Fibroblast of lung (primary cell): ENCODE measurements at places on chromosomes 5 and 9. TPM values are rescaled to one million over a fixed set of nuclear protein-coding genes. Genes with fewer than 3 reads are reported as not detected.

Gene LMX1B
- not detected in 2 replicates for total RNA-seq

Gene NFX1
- 21.3 and 30.2 TPM in 2 replicates for total RNA-seq

Gene PHF24
- total RNA-seq = under 0.01 and 0.17 TPM in 2 replicates

Gene IL9
- not detected in 2 replicates for total RNA-seq

DNA sequence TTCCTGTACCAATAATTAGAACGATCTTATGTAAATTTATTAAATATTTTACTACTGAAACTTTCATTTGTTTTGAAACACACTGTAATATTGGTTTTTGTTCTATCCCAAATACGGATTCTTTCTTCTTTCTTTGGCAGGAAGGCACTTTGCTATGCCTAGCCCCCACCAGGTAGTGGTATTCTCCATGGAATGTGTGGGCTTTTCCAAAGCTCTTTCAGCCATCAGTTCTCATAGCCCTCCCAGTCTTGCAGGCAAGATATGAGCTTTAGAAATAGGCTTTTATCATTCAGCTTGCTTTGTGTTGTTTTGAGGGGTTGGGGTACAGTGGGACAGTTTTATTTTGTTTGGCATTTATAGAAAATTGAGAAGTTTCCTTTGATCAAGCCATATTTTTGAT, 107.5 kb downstream of the DMXL1 start:
- DNase-seq = no peak

DNA sequence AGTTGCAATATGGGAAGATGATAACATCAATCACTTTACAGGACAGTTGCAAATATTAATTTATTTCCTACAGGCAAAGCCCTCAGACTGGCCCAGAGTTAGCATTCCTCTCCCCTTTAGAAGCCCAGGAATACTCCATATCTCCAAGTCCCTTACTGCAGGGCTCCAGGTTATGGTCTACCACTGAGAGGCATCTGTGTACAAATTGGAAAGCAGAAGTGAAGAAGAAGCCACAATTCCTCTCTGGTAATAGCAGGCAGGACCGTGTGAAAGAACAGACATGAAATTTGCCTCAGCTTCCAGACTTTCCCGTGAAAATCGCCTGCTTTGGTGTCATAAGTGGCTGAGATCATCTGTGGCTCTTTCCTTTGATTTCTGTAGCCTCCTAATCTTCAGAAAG, 289.6 kb downstream of the GLIS3 start:
- no peak for DNase-seq

GRCh38 chr5:165185716-165186115, 1680.3 kb downstream of the MAT2B start:
- DNase-seq = no peak

DNA sequence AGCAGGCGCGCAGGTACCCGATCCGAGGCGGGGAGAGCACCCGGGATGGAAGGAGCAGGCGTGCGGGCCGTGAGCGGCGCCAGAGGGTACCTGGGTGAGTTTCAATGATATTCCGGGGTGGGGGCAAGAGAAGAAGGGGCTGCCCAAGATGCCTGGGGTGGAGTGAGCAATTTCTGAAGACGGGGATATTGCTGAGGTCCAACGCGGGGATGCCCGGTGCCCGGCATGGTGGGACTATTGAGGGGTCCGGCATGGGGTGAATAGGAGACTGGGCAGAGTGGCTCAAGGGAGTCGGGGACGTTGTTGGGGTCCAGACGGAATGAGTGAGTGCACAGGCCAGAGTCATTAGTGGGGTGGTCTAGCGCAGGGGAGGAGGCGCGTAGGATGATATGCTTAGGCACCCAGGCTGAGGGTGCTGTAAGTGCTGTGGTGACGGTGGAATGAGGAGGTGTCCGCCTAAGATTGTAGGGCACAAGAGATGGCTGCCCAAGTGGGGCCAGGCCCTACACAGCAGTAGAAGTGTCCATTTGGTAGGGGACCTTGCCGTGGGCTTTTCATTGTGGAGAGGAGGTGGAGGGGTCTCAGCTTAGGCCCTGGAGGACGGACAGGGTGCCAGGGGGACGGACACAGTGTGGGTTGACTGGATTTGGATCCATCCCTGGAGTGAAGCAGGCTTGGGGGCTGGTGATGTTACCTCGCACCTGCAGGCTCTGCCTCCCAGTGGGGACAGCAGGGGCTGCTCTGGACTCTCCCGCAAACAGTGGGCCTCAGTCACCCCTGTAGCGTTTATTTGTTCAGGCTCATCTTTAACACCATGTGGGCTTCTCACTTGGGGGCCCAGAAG, 719 bp downstream of the MIGA2 start:
- DNase-seq = no peak

DNA sequence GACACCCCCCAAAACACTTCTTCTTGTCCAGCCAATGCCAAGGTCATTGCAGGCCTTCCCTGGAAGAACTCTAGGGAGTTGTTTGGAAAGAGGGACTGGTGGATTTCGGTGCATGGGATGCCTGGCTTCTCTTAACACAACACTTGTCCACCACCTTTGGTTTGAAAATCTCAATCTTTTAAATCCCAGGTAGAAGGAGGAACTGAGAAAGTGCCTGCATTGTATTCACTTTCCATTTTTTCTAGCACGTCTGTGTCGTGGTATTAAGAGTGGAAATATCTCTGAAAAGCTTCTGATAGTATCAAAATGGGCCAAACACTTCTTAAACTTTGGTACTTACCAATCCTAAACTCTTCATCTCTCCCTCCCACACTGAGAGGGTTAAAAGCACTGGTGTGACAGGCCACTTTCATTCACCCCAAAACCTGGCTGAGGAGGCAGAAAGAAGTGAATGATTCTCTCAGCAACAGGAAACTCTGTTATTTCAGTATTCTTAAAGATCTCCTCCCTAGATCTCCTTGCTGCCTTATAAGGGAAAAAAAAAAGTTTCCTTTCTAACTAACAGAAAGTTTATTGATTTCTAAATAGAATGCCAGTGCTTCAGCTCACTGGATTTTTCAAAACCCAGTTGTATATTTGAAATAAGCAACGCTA, 3.9 kb upstream of the NFIB start:
- no peak for DNase-seq

- DNase-seq = no peak
Observed at GRCh38 chr9:132506977-132507669, 75.3 kb upstream of the BARHL1 start.

GRCh38 chr9:105332471-105332870, 88.0 kb downstream of the SLC44A1 start:
- DNase-seq = peak; percentile 52

DNA sequence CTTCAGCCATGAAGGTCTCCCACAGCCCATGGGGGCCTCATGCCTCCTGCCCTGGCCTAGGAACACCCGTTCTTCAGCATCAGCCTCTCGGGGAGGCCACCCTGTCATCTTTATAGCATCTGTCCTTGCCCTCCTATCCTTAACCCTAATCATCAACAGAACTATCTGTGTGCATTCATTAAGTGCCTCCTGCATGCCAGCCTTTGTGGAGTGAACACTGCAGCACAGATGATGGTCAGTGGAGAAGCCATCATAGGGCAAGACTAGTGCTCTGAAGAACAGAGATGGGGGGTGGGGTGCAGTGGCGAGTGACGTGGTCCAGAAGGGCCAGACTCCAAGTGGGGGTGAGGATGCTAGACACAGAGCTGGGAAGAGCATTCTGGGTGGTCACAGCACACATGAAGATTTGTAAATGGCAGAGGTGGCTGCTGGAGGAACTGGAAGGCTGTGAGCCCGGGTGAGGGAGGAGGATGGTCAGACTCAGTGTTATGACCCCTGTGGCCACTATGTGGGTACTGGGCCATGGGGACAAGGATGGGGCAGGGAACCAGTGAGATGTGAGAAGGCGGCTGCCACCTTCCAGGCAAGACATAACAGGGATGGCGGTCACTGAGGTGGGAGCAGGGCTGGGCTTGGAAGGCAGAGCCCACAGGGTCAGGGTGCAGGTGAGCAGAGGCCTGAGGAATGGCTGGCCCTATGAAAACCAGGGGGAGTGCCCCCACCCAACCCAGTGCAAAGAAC, 3.6 kb upstream of the CARD19 start:
- no peak for DNase-seq

GRCh38 chr5:172336676-172337285, 53.2 kb upstream of the UBTD2 start:
- no peak for DNase-seq

DNA sequence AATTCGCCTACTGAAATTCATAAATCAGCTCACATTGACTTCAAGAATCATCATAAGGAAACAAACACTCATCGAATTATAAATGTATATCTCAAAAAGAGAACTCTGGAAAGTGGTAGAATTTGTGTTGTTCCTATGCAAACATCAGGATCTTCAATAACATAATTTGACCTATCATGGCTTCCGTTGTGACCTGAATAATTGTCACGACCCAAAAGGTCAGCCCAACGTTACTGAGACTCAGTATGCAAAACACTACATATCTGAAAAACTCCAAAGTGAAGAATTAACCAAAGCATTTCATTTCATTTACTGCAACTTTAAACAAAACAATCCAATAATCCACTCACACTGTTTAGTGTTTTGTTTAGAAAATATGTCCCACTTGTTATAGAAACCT, 1.2 kb downstream of the RAPGEF6 start:
- DNase-seq = no peak

DNA sequence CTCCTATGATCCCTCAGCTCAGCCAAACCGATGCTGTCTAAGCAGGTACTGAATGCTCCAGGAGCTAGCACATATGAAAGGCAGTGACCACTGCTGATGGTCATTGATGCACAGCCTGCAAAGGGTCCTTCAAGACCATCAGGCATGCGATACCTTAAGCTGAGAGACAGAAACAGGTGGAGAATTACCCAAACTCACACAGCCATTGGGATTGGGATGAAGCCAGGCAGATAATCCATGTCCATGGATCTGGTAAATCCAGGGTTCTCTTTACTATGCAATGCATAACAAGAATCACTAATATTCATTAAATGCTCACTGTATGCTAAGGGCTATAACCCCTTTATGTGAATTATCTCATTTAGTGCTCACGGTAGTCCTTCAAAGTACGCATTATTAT, 36.2 kb downstream of the RAPGEF1 start:
- DNase-seq = no peak

DNA sequence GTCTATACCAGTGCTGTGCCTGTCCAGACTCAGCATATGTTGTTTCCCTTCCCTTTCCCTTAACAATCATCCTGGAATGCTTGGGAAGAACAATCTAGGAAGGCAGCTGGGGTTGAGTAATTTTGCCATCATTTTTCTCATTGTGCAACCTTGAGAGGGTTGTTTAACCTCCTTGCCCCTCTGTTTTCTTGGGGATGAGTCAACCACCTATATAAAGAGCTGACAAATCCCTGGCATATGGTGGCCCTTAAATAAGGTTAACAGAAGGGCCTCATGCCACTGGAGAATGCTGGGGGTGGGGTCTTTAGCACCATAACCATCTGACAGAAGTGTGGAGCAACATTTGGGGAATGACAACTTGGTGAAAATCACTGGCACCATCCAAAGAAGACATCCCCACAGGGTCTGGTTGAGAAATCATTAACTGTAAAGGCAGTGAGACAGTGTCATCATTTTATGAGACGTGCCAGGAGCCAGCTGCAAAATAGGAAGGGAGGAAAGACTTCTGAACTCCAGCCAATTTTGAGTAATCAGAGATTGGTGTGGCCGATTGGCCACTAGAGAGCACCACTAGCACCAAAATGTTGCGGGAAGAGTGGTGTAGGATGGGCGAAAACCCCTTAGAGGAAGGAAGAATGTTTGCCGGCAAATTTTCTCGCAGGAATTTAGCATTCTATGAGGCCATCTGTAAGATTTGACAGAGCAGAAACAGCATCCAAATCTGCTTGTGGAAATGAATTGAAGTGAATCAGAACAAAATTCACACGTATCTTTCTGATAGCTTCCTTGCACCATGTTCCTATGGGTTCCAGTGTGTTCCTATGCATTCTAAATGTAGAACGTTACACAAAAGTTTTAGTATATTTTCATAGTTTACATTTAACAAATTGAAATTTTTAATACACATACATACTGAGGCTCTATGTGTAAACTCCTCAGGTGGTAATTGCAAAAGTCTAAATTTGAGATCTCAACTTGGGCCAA, 113.8 kb downstream of the MSX2 start:
- DNase-seq = peak; percentile 99

DNA sequence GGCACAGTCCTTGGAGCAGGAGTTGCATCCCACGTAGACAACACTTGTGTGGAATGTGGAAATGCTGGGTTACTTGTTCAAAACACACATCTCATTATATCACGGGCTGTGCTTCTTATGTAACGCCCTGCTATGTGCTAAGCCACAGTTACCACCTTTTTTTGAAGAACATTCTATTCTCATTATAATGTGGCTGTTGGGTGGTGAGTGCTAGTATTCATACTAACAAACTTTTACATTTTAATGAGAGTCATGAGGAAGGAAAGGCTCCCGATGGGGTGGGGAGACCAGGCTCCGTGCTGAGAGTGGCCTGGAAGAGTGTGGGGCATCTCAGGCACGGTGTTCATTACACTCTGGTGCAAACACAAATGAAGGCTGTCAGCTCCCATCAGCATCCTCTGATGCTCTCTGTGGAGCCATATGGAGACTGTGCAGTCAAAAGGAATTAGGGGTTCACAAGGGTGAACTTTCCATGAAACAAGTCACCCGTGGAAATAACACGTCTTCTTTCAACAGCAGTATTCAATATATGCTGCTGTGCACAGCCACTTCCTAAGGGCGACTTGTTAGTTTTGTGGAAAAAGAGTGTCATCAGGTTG, 153.1 kb upstream of the RAPGEF1 start:
- DNase-seq = no peak

DNA sequence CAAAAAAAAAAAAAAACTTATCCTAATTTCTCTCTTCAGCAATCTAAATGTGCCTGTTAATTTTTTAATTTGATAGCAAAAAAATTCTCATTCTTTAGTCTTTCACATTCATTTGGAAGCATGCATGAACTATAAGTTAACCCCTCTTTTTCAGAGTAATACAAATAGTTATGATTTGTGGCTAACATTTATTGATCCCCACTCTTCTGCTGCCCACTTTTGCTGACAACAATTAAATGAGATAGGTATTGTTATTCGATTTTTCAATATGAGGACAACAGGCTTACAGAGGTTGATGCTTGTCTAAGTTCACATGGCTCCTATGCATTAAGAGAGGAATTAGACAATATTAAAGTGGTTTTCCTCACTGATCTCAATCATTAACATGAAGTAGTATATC, 2.9 kb upstream of the NR3C1 start:
- no peak for DNase-seq

- no peak for DNase-seq
Observed at GRCh38 chr5:161189452-161189851, 337.4 kb upstream of the ATP10B start.
